ENCODE measurements at places on chromosomes 6 and 20. TPM values are rescaled to one million over a fixed set of nuclear protein-coding genes. Genes with fewer than 3 reads are reported as not detected.

The PLAGL2 gene
- 13.2 TPM for total RNA-seq

The SLX4IP gene
- 3.2 TPM for total RNA-seq

The GATA5 gene
- total RNA-seq: 0.69 TPM

The C20orf141 gene
- total RNA-seq: not detected

Data from A549 treated with CpdA at 1 μM for 4 hours (cell line).